ENCODE measurements at places on chromosomes 2 and 18.

DNA sequence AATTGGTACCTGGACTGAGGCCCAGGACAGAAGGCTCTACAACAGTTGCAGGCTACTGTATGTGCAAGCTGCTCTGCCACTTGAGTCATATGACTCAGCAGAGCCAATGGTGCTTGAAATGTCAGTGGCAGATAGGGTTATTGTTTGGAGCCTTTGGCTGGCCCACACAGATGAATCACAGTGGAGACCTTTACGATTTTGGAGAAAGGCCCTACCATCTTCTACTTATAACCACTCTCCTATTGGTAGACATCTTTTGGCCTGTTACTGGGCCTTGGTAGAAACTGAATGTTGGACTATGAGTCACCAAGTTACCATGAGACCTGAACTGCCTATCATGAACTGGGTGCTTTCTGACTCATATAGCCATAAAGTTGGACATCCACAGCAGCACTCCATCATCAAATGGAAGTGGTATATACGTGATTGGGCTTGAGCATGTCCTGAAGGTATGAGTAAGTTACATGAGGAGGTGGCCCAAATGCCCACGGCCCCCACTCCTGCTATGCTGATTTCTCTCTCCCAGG is 88.9 kb upstream of the NRXN1 start:
- DNase-seq: no peak

DNA sequence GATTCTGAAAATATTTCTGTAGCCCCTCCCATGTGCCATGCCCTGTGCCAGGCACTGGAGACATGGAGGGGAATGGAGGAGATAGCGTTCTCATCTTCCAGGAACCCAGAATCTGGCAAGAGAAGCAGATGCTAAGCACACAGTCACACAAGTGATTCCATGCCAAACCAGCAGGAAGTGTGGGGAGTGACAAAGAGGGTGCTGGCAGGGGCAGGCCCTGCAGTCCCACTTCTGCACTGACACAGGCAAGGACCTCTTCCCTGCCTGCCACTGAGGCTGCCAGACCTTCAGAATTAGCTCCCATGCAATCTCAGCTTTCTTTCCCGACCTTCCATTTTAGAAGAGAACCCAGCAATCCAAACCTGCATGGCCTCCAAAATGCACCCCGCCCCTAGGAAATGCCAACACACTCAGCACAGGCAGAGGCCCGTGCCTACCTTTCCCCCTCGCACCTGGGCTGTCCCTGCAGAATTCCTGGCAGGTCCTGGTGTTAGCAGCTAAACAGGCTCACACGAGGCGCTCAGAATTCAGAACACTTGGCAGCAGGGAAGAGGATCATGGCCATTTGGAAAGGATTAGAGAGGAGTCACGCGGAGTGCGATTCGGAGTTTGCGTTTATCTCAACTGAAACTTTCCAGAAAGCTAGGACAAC is 155.3 kb downstream of the MSH2 start:
- no peak for DNase-seq

DNA sequence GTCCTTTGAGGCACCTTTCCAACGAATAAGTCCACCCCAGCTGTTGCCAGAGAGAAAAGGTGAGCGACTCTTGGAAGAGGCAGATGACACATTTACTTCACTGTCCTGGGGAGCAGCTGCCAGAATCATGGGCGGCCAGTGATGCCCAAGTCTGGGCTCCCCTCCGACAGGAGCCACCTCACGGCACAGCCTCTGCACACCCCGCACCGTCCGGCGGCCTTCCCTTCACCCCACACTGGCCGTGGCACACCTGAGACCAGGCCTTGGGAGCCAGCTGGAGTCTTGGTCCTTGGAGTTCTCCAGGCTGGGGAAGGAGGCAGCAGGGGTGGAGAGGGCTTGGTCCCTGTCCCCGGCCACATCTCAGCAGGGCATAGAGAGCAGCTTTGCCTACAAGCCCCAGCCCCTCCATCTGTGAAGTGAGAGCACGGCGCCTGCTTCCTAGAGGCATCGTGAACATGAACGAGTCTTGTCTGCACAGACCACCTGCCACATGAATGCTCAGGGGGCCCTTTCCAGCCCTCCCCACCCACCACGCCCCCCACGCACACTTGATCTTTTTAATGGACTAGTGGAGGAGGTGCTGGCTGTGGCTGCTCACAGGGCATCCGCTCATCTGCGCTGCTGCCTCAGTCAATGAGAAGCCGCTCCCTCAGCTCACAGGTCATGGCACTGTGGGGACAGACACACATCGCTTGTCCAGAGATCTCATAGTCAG is 400.2 kb upstream of the MYT1L start:
- peak; percentile 59 for DNase-seq

DNA sequence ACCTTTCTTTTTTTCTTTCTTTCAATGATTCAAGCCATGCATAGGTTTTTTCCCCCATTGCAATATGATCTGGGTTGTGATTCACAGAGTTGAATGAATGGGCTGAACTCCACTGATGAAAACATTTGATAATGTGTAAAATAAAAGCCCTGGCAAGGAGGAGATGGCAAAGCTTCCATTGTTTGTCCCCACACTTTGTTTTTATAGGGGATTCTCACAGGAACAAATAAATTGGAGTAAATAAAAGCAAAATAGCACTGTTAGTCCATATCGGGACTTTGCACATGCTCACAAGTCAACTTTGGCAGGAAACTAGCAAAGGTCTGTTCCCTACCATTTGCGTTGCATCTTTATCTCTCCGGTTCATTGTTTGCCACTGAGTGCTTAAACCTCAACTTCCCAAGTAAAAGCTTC is 55.7 kb downstream of the MEIS1 start:
- DNase-seq: no peak

- no peak for DNase-seq
Observed at GRCh38 chr2:118699447-118700175, 147.8 kb downstream of the EN1 start.

DNA sequence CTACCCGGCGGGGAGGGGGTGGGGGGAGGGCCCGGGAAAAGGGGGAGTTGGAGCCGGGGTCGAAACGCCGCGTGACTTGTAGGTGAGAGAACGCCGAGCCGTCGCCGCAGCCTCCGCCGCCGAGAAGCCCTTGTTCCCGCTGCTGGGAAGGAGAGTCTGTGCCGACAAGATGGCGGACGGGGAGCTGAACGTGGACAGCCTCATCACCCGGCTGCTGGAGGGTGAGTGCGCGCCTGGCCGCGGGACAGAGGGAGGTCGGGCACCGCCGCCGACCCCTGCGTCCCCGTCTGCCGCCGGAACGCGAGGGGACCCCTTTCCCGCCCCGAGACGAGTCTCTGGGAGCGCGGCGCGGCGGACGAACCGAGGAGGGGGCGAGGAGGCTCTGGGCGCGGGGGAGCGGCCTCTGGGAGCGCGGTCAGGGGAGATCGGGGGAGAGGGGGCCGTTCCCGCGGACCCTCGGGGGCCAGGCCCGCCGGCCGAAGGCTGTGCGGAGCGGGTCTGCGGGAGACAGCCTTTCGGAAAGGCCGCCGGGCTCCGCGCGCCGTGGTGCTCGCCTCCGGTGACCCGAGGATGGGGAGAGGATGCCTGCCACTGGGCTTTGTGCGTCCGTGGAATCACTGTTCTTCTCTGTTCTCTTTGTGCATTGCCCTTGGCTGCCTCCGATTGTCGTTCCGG is 463 bp downstream of the PPP1CB start:
- DNase-seq: no peak

- no peak for DNase-seq
Observed at GRCh38 chr2:136363900-136364299, 246.0 kb upstream of the CXCR4 start.

DNA sequence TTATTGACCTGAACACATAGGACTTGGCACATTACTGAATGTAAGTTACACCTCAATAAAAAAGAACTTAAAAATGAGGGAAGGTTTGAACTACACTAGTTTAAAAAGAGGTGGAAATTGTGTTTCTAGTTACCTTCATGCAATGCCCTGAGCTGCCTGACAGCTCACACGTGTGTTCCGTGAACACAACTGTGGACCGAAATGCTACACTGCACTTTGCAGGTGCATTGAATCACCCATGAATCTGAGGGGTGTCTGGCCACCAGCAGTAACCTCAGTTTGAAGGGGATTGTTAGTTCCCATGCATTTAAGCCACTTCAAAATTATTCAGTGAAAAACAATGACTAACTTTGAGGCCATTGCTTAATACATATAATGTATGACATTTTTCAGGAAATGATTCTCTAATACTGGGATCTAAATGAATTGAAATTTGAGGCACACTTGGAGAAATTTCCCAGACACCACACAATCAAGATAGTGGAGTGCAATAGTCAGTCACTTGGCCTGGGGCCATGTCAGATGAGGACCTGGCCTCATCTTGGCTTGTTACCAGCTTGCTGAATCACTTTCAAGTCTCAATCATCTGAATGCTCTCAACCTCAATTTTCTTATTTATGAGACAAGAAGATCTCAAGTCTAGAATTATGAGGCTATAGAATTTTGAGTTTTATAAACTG is 59.3 kb downstream of the MYL12B start:
- peak; percentile 11 for DNase-seq

GRCh38 chr2:23662941-23663920 is 263.7 kb downstream of the ATAD2B start:
- no peak for DNase-seq

DNA sequence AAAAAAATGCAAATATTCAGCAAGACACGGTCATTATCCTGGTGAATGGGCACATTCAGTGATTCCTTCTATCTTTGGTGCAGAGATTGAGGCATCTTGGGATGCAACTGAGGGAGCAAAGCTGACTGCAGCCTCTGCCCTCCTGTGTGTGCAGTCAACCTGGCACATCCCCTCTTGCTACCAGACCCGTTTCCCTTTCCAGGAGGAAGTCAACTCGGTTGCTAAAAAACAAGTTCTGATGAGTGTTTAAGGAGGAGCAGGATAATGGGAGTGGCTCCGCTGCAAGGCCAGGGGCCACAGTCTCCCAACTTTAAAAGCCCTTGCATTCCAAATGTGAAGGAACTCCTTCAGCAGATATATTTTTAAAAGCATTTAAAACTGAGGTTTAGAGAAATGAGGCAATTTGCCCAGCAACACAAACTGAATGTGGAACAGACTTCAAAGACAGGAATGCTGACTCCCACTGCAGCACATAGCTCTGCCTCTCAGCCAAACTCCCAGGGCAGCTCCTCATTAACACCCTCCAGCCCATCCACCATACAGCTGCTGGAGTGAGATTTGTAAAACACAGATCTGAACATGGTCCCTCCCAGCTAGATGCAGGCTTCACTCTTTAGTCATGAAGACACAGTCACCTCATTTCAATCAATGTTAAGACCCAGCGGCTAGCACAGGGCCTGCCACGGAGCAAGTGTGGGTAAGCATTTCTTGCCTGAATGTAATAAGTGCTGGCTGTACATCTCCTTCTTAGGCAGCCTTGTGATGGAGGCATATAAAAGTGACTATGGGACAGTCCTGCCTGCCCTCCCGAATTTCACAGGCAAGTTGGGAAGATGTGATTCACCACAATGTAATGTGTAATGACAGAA is 54.3 kb downstream of the VSNL1 start:
- DNase-seq: no peak

DNA sequence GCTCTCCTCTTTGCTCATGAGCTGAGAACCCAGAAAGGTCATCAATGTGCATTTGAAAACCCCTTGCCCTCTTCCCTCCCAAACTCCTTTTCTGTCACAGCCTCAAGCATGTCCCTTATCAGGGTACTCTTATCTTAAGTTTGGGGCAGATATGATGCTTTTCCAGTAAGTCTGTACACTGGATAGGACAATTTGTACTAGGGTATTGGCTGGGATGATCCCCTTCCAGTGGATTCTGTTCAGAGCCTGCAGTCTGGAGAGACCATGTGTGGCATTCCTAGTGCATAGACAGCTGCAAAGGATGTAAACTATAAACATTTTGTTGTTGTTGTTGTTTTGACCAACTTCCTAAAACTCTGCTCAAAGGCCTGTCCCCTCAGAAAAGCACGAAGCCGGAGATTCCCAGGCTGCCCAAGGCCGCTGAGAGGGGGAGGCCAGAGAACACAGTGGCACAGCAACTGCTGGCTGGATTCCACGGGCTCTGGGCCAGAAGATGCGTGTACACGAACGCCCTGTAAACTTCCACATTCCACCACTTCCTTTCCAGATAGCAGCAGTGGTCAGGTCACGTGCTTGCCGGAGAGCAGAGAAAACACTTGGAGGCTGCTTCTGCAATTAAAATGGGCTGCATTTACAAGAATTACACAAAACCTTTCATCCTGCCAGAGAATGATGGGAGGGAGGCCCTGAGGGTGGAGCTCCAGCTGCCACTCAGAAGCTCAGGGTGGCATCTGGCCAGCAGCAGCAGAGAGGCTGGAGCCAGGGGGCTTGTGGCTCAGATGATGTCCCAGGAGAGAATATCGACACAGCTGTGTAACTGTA is 42.1 kb downstream of the BMP10 start:
- peak; percentile 92 for DNase-seq

GRCh38 chr2:189267491-189267890 is 87.9 kb upstream of the COL5A2 start:
- DNase-seq: no peak

DNA sequence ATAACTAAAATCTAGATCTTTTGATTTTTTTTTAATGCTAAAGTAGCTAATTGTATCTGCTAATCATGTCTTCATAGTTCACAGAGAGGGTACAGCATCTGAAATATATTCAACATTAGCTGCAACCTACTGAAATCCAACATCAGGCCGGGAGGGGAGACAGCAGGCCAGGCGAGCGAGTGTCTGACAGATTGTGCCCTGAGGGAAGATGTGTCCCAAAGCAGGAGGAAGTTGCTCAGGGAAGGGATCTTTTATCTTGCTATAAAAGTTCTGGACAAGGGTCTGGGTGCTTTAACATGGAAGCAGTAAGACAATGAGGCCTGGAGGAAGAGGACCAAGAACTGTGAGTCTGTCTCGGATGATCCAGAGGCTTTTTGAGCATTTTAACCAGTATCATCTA is 274.1 kb downstream of the AFF3 start:
- peak; percentile 32 for DNase-seq

DNA sequence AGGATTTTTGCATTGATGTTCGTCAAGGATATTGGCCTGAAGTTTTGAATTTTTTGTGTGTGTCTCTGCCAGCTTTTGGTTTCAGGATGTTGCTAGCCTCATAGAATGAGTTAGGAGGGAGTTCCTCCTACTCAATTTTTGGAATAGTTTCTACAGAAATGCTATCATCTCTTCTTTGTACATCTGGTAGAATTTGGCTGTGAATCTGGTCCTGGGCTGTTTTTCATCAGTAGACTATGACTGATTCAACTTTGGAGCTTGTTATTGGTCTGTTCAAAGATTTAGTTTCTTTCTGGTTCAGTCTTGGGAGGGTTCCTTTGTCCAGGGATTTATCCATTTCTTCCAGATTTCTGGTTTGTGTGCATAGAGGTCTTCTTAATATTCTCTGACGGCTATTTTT is 166.7 kb downstream of the ST6GAL2 start:
- DNase-seq: no peak

GRCh38 chr2:192940767-192941166 is 746.0 kb upstream of the TMEFF2 start:
- peak; percentile 69 for DNase-seq

GRCh38 chr2:145851730-145852129 is 1331.8 kb upstream of the ZEB2 start:
- no peak for DNase-seq

GRCh38 chr2:33073018-33073417 is 126.3 kb downstream of the LTBP1 start:
- DNase-seq: no peak

Data from NCI-H2171 treated with DMSO at 0.1 percent for 48 hours (cell line).